H7 (cell line): ENCODE measurements at places on chromosomes 5 and 9. TPM values are rescaled to one million over a fixed set of nuclear protein-coding genes. Genes with fewer than 3 reads are reported as not detected.
A peak's percentile ranks its signal among the peaks of the same experiment; 100 is the strongest.

GRCh38 chr5:106451998-106452397 is 1218.7 kb downstream of the EFNA5 start:
- no peak for DNase-seq

PHYHD1 gene
- total RNA-seq, result 24.3 and 27.2 TPM in 2 replicates

- no peak for DNase-seq
Measured at GRCh38 chr5:124285071-124285470, 461.4 kb downstream of the ZNF608 start.

DNA sequence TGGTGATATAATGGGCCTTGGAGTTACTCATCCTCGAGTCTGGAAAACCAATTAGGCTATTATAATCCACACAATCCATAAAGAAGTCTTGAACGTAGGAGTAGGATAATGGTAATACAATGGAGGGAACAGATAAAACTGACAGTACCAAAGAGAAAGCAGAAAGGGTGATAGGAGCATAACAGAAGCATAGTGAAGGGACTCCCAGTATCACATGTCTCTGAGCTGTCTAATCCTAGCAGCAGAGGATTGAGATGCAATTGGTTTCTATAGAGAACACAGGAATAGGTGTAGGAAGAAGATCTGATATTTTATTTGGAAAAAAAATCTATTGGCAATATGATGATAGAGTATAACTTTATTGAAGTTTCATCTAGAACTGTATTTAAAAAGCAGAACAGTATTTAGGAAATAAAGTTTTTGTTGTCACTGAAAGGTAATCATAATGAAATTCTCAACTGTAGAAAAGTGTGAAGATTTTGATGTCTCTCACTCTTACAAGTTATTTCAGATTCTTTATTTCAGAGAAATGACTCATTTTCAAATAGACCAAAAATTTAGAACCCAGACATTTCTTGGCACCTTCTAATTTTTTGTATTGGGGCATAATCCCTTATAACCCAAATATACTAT is 25.4 kb downstream of the SRFBP1 start:
- DNase-seq, result no peak

PHF24 gene
- 0.37 and 0.42 TPM in 2 replicates for total RNA-seq

GRCh38 chr9:74245866-74246497 is 251.2 kb upstream of the RORB start:
- no peak for DNase-seq

DNA sequence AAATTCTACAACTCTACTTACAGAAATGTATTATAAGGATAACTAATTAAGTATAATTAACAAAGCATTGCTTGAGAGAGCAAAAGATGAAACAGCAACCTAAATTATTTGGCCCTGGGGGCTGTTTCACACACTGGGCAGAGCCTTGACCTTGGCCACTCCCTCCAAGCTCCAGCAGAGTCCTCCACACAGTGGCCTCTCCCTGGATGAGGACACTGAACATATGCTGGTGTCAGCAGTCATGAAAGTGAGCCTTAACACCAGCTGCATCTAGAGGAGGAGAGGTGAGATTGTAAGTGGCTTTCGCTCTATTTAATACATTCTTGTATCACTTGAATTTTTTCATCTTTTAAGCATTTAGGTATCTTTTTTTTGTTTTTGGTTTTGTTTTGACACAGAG is 23.3 kb upstream of the ZDHHC12 start:
- DNase-seq, result no peak

DNA sequence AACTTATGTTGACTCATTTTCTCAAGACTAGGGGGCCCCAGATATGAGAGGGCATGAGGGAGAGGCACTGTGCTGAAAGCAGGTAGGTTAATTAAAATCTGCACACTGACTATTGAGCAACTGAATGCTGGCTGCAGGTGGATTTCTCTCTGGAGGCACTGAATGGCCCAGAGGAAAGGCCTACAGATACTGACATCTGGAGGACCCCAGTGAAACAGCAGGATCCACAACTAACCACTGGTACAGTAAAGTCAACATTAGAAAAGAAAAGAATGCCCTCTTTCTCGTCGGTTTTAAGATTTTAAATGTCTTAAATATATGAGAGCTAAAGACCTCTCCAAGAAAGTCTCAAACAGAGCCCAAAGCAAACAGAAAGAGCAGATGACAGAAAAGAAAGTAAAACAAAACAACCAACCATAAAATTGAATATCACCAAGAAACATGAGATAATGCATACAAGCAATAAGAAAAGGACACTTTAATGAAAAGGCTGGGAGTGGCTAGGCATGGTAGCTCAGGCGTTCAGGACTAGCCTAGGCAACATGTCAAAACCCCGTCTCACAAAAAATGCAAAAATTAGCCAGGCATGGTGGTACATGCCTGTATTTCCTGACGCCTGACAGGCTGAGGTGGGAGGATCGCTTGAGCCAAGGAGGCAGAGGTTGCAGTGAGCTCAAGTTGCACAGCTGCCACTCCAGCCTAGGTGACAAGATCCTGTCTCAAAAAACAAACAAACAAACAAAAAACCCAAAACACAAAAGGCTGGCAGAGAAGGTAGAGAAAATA is 43.3 kb downstream of the PUM3 start:
- peak; percentile 39 for DNase-seq

HTR1A gene
- not detected in 2 replicates for total RNA-seq

PKD2L2 gene
- total RNA-seq, result not detected in 2 replicates

- no peak for DNase-seq
Measured at GRCh38 chr5:19498852-19499251, 489.1 kb downstream of the CDH18 start.

DNA sequence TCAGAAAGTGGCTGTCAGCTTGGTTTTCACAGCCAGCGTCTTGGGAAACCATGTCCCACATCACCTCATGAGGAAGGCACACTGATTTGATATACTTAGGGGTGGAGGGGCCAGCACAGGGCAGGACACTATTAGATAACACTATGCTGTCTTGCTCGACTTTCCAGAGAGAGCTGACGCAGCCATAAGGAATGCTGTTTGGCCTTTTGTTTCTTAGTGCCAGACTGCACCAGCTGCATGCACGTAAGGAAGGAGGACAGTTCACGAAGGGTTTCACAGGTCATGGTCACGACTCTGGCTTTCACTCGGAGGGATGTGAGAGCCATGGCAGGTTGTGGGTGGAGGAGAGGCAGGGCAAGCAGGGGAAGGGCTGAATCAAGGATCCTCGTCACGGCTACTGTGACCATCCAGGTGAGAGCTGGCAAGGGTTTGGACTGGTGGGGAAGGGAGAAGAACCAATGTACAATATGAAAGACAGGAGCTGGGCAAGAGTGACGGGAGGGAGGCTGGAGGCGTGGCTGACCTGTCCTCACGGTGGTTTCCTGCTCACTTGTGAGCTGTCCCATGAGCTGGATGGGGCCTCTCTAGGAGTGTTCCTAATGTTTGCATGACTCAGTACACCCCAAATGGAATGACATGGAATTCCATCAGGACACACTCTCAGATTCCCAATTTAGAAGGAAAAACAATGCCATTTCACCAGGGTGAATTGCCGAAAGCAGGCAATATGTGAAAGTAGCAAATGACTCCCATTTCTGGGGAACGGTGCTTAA is 61.7 kb downstream of the OTULIN start:
- no peak for DNase-seq

- no peak for DNase-seq
Measured at GRCh38 chr9:120650352-120650751, 63.9 kb downstream of the MEGF9 start.

GRCh38 chr5:133052317-133053175 is 733 bp downstream of the HSPA4 start:
- peak; percentile 76 for DNase-seq

DNA sequence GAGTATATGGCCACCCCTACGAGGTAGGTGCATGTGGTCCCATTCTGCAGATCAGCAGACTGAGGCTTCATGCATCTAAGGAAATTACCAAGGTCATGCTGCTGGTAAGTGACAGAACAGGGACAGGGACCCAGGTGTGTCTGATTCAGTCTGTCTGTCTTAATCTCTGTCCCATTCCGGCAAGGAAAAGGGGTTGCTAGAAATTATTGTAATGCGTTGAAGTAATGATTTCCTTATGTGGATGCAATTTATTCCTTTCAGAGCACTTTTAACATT is 76.8 kb downstream of the AMBP start:
- peak; percentile 18 for DNase-seq

- DNase-seq, result no peak
Measured at GRCh38 chr9:5621327-5621726, 7.6 kb upstream of the RIC1 start.

DNA sequence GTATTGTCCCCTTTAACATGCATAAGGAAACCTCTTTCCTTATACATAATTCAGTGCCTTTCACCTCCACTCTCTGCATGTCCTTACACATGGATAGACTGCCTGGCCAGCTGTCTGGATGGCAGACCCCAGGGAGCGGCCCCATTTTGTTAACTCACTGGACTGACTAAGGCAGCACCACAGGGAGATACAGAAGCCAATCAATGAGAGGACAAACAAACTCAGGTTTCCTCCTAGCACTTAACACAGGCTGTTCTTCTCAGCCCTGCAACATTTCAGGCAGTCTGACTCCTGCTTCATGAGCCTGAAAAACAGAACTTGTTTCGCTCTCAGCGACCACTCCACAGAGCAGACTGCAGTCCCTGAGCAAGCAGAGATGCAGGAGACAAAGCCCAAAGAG is 135.4 kb upstream of the RASEF start:
- DNase-seq, result no peak

DNA sequence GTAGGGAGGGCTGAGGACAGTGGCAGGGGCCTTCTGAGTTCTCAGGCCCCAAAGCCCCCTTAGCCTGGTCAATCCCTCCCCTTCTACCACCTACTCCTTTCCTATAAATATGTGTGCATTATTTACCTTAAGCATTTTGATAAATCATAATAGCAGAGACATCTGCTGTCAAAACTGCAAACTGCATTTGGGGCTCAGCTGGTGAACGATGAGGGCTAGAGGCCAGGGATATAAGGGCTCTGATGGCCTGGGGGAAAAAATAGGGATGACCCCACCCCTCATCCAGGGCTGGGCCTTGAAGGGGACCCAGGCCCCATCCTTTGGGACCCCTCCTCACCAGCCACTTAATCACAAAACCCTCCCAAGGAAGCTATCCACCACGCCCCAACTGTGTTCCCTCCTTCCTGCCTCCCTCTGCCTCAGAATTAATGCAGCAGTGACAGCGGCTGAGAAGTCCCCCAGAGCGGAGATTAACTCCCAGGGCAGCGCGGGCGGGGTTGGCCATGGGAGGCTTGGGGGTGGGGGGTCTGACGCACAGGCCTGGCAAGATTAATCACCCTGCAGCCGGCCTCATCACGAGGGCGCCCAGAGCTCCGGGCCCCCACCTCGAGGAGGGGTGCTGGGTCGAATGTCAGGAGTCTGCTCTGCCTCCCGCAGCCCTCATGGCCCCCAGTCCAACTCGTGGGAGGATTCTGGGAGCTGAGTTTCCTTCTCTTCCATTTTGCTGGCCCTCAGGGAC is 42.1 kb downstream of the CXXC5 start:
- peak; percentile 81 for DNase-seq

NRARP gene
- total RNA-seq, result 27.7 and 34.8 TPM in 2 replicates

- DNase-seq, result no peak
Measured at GRCh38 chr9:35453786-35454185, 36.1 kb upstream of the RUSC2 start.

DNA sequence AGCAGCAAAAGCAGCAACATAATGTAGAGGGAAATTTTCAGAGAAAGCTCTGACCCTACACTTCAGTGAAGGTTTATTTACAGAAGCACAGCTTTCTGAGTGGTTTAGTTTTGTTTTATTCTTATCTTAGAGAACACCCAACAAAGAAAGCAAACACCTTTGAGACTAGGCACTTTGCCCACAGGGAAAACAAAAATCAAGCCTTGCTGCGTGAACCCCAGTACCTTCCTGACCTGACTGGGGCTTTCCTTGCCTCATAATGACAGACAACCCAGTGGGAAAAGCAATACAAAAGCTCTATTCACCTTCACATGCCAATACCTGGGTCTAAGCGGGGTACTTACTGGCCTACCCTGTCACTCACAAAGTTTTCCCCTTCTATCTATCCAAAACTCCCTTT is 189.8 kb downstream of the HINT1 start:
- DNase-seq, result peak; percentile 22

DNA sequence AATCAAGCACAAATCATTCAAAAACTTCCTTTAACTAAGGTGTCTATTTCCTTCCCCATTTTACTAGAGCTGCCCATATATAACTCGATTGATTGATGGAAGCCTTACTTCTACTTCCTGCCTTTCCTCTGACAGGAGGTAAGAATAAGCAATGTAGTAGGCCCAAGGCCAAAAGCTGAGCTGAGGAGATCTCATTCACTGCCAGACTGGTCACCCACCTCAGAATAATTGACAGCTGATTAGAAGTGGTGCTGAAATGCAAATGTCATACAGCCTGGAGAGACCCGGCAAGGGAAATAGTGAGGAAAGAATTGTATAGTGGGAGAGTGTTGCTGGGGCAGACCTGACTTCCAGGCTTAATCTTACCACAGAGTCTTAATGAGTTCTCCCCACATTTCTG is 239.9 kb downstream of the SAXO1 start:
- DNase-seq, result no peak
